ENCODE measurements at places on chromosomes 11 and 22.

DNA sequence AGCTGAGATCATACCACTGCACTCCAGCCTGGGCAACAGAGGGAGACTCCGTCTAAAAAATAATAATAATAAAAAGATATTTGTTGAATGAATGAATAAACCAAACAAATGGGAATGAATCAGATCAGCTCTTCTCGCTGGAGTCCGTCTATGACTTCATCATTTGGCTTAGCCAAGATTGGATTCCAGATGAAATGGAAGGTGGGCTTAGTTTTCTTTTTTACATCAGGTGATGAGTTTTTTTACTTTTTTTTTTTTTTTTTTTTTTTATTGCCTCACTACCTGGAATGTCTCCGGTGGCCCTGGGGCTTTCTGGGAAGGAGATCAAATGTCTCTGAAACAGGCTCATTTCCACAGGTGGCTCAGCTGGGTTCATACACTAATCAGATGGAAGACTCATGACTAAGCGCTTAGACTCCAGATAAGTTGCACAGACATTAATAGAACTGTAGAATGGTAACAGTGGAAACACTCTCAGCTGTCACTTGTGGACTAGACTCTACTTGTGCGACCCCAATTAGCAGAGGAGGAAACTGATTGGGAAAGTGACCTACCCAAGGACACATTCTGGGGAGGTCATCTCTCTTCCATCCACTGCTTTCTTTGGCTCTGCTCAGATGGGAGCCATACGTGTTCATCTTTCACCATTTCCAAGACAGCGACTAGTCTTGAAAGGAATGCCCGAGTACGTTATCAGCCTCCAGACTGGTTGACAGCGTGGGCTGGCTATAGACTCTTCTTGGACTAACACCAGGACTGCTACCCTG, 20.5 kb upstream of the RBFOX2 start:
- DNase-seq = no peak

GRCh38 chr22:36816636-36817524, at the start of gene PVALB:
PVALB (minus strand) TSS chr22:36817035; CDS start chr22:36817005, 30 bp downstream.
- no peak for DNase-seq

DNA sequence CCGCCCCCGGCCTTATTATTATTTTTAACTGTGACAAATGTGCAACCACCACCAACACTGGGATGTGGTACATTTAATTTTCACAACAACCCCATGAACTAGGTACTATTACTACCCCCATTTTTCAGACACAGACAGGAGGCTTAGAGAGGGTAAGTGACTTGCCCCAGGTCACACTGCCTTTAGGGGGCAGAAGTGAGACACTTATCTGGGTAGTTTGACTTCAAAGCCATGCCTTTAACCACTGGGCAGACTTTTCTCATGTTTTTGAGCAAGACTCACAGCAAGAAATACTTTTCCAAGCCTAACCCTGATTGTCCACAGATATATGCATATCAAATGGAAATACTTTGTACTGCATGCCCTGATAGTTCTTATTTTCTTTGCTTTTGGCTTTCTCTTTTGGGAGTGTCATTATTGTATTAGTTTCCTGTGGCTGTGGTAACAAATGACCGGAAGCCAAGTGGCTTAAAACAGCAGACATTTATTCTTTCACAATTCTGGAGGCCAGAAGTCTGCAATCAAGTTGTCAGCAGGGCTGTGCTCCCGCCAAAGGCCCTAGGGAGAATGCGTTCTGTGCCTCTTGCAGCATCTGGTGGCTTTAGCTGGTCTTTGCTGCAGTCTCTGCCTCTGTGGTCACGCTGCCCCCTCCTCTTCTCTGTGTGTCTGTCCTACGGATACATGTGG, 110.8 kb downstream of the GRIK4 start:
- DNase-seq = no peak

GRCh38 chr11:114401311-114401710, 845 bp downstream of the RBM7 start:
- DNase-seq = no peak

GRCh38 chr22:28051091-28051786, 132.2 kb upstream of the PITPNB start:
- no peak for DNase-seq

DNA sequence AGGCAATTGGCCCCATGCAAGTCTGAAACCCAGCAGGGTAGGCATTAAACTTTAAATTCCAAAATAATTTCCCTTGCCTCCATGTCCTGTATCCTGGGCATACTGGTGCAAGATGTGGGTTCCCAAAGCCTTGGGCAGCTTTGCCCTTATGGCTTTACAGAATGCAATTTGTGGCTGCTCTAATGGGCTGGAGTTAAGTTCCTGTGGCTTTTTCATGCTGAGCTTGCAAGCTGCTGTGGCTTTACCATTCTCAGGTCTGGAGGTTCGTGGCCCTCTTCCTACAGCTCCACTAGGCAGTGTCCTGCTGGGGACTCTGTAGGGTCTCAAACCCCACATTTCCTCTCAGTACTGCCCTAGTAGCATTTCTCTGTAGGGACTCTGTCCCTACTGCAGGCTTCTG, 15.0 kb upstream of the BIRC3 start:
- DNase-seq = no peak

GRCh38 chr11:85752890-85753581, 57.9 kb downstream of the SYTL2 start:
- DNase-seq = peak; percentile 84

DNA sequence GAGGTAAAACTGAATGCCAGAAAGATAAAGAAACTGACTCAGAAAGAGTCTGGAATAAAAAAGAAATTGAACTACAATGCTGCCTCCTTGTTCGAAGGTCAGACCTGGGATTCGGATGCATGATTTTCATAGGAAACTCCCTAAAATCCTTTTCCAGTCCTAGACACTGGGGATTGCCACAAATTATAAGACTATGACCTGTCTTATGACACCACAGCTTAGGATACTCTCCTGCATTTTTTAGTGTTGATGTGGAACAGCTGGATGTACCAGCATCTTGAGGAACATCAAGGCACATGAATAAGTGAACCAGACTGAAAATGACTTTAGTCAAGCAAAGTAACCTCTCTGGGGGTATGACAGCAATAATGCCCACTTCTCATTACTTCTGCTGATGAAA, 9.0 kb downstream of the KIRREL3 start:
- no peak for DNase-seq

GRCh38 chr22:21780259-21780658, 44.7 kb upstream of the YPEL1 start:
- DNase-seq = no peak

DNA sequence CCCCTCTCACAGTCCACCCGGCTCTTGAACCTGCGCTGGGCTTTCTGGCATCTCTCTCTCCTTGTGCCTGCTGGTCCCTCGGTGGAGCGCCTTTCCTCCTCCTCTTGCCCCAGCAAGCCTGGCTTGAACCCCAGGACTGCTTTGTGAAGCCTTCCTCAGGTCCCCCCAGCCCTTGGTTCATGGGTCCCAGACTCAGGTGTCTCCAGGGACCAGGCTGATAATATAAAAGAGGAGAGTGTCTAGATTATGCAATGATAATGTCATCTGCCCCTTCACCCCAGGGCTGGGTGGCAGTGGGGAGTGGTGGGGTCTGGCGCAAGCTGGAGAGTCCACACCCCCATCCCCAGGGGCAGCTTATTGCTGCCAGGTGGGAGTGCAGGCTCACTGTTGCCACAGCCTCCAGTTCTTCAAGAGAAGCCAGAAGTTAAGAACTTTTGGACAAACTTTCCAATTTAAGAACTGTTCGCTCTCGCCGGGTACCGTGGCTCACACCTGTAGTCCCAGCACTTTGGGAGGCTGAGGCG, 36.6 kb upstream of the PARVG start:
- no peak for DNase-seq

All from activated CD8-positive, alpha-beta memory T cell treated with anti-CD3 and anti-CD28 coated beads, Interleukin-2, amount 50 U/mL, for 4 hours (primary cell).